ENCODE measurements at places on chromosomes 16 and 17.
A peak's percentile ranks its signal among the peaks of the same experiment; 100 is the strongest.

- no peak for DNase-seq
Measured at GRCh38 chr17:38606646-38607611, 1.2 kb upstream of the SRCIN1 start.

DNA sequence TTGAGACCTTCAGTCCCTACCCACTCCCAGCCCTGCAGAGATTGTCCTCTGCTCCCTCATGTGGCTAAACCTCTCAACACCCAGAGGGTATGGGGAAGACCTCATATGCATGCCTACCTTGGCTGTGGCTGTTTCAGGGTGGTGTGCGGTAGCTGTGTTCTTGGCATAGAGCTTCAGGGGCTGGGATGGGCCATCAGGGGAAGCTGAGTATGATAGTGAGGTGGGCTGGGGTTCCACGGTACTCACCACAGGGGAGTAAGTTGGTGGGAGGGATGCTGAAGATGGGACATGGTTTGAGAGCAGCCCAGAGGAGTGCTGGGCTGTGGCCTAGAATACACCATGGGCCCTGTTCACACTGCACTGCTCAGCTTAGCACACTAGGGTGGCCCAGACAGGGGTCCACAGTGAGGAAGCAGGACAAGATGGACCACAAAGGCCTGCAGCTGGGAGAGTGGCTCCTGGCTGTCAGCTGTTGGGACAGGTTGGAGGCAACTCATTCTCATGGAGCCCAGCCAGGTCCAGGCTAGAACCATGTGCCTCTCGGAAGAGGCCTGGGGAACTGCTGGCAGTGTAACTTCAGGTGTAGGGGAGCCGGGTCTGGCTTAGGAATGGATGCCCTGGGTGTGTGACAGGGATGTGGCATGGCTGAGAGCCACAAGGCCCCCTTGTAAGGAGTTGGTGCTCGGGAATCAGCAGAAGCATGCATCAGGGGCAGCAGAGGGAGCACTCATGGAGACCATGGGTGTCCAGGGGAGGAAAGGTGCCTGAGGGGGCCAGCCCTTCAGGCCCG, 3.1 kb downstream of the MFAP4 start:
- DNase-seq: no peak

GRCh38 chr16:84585467-84585866, 32.4 kb downstream of the COTL1 start:
- no peak for DNase-seq

GRCh38 chr16:87333101-87333500, 15.9 kb upstream of the C16orf95 start:
- DNase-seq: no peak

GRCh38 chr16:57802341-57803133, at the start of gene KIFC3:
Gene KIFC3 (minus strand): TSS chr16:57802491. CDS start chr16:57798243, 4,248 bp downstream.
- peak; percentile 62 for DNase-seq

DNA sequence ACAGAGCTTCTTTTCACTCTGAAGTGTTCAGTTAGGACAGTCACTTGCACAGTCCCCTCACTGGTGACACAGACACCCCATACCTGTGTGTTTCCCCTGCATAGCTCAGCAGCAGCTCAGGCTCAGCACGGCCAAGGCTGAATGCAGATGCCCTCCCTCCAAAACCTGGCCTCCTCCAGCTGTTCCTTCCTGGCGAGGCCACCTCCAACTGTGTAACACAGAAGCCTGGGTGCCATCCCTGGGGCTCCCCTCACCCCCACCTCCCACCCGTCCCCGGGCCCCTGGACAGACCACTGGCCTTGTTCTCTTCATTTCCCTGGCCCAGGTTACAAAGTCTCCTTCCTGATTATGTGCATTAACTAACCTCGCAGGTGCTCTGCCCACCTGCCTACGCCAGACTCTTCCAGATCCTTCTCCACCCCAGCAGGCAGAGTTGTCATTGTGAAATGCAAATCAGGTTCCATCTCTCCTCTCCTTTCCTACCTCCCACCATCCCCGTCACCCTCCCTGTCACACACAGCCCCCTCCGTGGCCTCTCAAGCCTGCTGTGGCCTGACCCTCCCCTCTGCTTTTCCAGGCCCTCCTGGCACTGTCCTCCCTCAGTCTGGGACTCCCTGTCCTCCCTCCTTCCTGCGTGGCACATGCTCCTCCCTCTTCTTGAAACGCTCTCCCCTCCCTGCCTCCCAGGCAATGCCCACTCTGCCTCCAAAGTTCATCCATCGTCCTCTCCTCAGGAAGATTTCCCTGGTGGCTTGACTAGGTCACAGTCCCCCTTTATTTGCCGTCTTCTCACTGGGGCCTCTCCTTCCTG, 26.4 kb downstream of the MLYCD start:
- no peak for DNase-seq

GRCh38 chr17:3527896-3528295, 29.7 kb downstream of the TRPV3 start:
- no peak for DNase-seq

DNA sequence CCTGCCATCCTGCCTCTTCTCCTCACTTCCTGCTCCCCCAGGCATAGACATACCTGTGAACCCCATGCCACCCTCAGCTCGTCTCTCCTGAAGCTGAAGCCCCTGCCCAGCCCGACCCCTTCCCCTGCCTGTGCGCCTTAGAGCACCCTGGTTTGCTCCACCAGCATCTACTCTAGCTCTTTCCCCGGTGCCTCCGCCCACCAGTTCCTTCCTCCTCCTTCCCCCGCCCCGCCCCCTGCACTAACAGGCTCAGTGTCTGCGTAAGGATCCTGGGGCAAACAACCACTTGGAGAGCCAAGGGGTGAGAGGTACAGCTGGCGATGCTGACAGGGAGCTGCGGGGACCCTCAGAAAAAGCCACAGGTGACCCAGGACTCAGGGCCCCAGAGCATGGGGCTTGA, 1.9 kb downstream of the GPR142 start:
- DNase-seq: peak; percentile 50

GRCh38 chr17:8382880-8383142, 182 bp downstream of the RPL26 start:
- DNase-seq: no peak

GRCh38 chr16:72291531-72291981, 119.6 kb upstream of the PMFBP1 start:
- DNase-seq: no peak
